CD4-positive, alpha-beta T cell treated with Interleukin-17A for 1 hour (primary cell): ENCODE measurements at places on chromosomes 11 and 22.
A peak's percentile ranks its signal among the peaks of the same experiment; 100 is the strongest.

DNA sequence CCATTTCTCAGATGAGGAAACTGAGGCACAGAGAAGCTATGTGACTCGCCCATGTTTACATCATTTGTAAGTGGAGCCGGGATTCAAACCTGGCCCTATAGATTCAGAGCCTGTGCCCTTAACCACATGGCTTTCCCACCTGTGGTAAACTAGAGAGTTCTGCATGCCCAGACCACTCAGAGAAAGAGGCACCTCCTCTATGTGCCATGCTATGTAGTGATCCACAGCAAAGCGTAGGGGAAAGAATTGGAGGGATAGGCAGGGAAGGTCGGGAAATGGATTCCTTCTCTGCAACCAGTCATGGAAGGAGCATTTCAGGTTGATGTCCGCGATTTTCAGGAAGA lies 15.4 kb upstream of the POU2AF2 start:
- DNase-seq: no peak

GRCh38 chr11:61053191-61053590 lies 49.1 kb upstream of the CD5 start:
- no peak for DNase-seq

DNA sequence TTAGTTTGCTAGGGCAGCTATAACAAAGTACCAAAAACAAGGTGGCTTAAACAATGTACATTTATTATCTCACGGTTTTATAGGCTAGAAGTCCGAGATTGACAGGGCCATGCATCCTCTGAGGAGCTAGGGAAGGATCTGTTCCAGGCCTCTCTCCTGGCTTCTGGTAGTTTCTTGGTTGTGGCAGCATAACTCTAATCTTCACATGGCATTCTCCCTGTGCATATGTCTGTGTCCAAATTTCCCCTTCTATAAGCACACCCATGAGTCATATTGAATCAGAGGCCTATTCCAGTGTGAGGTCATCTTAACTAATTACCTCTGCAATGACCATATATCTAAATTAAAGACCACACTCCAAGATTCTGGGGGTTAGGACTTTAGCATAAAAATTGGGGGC lies 31.3 kb upstream of the MMP13 start:
- DNase-seq: no peak

DNA sequence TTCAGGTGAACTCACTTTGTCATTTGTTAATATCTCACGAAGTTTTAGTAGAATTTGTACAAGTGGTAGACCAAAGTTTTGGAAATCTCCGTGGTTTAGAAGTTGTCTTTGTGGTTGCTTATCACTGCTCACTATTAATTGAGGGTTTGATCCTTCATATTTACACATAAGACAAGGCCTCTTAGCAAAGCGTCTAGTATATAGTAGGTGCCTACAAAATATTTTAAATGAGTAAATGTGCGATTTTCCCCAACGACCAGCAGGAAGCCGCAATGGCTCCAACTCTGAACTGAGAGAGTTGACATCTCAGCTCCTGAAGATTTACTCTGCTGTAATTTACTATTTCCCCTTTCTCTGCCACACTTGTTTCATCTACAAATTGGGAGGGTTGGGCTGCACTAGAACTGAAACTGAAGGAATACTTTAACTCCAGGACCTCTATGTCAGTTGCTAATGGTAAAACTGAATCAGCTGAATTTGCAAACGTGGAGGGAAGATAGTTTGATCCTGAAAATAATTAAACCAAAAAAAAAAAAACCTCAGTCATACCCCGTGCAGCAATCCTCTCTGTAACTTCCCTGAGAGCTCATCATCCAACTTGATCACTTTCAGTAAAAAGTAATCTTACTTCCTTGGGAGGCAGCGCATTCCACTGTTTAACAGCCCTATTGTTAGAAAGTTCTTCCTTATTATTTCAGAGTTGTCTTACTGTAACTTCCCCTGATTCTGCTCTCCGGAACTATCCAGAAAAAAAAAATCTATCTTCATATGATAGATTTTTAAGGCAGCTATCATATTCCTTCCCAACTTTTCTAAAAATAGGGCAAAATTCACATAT lies 1.3 kb upstream of the SBF2 start:
- no peak for DNase-seq

DNA sequence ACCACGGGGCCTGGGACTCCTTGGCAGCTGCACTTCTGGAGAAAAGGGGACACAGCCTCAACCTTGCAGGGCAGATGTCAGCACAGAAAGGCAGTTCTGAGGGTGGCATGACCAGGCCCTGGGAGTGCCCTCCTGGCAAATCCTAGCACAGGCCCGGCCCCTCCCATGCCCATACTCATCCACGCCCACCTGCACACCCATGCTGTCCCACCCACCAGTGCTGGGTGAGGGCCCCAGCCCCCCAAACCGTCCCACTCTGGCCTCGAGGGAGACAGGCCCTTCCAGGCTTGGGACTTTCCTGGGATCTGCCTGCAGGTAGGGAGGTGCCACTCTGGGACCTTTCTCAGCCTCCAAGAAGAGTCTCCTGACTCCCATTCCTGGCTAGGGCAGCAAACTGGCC lies 10.1 kb downstream of the DUSP8 start:
- DNase-seq: no peak

DNA sequence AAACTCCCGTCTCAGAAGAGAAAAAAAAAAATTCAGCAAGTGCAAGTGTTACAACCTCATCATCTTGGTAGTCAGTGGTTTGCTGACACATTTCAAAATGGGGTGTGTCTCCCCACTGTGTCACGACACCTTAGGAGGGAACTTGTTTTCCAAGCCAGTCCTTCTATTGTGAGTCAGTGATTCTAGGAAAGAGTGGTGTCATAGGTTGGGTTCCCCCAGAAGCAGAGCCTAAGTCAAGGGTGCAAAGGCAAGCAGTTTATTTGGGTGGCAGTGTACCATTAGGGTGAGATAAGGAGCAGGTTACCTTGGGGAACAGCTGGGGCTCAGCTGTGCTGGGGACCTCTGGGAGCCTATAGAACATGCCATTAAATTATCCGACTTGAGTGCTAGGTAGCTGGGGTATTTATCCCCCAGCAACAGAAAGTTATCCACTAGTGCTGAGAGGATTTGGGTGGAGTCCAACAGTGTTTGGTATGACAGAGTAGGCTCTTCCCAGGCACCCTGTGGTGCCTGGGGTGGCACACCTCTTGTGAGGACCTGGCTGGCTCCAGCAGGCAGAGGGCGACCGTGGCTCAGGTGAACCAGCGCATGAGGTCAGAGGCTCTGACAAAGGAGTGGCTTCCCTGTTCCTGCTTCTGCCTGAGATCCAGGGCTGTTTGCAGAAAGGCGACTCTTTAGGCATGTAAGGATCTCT lies 41.7 kb downstream of the KIAA1671 start:
- no peak for DNase-seq

- no peak for DNase-seq
These were observed 9.6 kb upstream of the C1QTNF6 start for GRCh38 chr22:37197451-37198257.

DNA sequence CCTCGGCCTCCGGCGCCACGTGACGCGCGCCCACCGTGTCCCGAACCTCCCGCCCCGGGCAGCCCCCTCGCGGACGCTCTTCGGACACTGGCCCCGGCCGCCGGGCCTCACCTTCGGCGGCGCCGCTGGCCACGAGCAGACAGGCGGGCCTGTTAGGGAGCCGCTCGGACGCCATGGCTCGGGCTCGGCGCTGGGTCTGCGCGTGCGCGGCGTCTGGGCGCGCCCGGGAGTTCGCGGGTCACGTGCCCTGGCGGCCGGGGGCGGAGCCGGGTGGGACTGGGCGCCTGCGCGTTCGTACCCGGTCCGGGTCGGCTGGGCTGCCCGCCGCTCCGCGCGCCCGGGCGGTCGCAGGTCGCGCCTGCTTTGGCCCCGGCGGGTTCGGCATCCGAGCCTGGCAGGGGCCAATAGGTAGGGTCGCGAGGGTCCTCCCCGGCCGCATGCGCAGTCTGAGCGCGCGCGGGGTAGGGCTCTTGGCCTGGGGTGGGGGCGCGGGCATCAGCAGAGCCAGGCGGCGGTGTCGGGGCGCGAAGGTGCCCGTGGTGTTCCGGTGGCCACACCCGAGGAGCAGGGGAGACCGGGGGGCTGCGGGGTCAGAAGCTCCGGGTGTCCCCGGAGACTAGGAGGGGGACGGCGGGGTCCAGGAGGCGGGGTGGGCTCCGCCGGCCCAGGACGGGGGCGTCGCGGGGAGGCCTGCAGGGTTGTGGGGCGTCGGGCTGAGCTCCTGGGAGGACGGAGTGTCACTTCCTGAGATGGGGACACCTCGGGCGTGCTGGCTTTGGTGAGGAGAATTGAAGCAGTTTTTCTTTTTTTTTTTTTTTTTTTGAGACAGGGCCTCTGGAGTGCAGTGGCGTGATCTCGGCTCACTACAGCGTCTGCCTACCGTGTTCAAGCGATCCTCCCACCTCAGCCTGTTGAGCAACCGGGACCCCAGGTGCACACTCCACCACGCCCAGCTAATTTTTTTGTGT lies at the start of gene GATD1:
Gene GATD1, minus strand, starts transcription at position 200 of the 968 bp plus-strand sequence. Its CDS starts 25 bp downstream, at position 175.
- DNase-seq: peak; percentile 92

DNA sequence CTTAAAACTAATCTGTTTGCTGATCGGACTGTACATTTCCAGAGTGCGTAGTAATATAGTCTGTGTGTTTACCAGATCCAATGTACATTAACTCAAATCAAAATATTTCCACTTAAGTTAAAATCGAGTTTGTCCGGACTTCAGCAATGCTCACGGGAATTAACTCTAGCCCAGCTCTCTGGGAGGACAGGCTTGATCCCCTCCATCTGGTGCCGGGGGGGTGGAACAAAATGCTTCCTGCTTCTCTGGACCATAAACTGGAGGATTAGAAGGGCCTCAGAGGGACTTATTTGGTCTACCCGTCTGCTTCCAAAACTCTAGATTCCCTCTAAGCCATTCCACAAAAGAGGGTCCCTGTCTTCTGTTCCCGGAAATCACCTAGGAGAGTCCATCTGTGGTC lies 511.2 kb downstream of the BUD13 start:
- no peak for DNase-seq

GRCh38 chr11:30015725-30016412 lies 961 bp downstream of the KCNA4 start:
- no peak for DNase-seq

GRCh38 chr22:27783436-27784119 lies 18.0 kb downstream of the MN1 start:
- DNase-seq: no peak

DNA sequence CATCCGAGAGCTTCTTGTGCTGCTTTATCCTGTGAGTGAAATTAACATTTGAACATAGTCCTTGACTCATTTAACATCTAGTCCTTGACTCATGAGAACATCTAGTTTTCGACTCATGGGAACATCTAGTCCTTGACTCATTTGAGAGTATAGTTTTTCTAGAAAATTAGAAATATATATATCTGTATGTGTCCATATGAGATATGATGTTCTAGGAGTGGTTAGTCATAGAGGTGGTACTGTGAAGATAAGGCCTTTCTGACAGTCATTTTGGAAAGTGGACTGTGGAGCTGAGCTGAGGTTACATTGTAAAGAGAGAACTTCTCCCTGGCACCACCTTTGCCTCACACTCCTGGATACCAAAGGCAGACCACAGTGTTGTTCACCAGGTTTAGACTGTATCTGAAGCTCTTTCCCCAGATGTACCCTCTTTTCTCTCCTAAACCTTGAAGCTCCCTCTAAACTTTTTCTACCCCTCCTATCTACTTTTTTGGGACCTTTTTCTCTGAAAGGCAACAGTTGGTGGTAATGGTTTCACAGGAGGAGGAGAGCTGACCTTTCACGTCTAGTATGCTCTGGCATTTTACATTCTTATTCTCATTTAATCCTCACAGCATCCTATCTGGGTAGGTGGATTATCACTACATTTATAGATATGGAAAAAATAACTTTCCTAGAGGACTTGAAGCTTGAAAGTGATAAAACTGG lies 67.2 kb downstream of the PPP2R1B start:
- DNase-seq: no peak

DNA sequence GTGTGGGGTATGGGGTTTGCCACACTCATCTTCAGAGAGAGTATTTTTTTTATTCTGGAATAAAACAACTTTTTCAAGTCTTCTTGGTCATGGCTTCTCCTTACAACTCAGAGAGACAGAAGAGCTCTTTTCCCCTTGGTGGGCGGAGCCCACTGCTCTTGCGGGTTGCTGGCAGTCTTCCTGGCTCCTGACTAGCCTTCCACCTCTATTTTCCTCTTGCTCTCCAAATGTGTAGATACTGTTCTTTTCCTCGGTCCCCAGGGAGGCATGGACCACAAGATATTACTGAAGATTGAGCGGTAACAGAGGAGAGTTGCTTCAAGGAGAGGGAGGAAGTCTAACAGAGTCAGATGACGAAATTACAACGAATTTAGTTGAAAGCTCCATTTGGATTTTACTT lies 210.6 kb downstream of the NTM start:
- DNase-seq: no peak

- no peak for DNase-seq
These were observed 7.5 kb upstream of the CASTOR1 start for GRCh38 chr22:30296833-30297232.

- no peak for DNase-seq
These were observed 11.8 kb downstream of the CELSR1 start for GRCh38 chr22:46525389-46526243.

DNA sequence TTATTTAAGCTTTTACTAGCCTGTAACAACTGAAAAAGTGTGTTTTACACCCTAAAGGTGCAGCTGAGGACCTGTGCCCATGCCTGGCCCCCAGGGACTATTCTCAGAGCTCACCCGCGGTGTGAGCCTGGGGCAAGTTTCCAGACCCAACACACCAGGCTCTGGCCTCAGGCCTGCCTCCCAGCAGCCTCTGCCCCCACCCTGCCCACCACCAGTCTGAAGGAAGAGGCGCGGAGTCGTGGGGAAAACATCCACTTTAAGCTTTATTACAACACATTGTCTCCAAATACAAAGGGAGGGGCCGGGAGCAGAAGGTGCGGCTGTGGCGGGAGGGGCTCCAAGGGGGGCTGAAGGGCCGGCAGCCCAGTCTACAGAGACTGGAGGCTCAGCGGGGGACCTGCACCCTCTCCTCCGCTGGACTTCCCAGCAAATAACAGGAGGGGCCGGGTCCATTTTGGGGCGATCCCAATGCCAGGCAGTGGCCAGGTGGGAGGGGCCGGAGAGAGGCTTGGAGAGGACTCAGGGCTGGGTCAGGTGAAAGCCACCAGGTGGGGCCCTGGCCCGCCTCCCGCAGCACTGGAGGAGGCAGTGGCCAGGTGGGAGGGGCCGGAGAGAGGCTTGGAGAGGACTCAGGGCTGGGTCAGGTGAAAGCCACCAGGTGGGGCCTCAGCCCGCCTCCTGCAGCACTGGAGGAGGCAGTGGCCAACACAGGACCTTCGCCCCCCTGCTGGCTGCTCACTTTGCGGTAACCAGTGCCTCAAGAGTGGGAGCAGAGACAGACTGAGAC lies 18.1 kb downstream of the DUSP8 start:
- no peak for DNase-seq

GRCh38 chr22:39459681-39460080 lies 2.9 kb downstream of the MGAT3 start:
- DNase-seq: no peak

DNA sequence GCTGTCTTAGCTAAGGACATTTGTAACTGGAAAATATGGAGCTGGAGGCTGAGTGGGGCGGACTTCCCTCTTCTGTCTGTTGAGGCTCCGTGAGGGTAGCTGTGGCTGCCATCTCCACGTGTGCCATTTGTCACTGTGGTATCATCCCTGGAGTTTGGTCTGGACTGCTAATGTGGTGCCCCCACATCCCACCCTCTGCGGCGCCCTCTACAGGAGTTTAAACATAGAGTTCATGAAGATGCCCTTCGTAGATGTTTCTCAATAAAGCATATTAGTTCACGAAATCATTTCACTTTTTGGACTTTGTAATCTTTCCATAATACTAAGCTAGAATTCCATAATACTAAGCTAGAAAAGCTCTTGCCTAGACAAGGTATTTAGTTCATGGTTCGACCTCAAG lies 52.4 kb downstream of the TECTA start:
- DNase-seq: no peak
